T-helper 17 cell (primary cell): ENCODE measurements at places on chromosomes 3 and 15.

DNA sequence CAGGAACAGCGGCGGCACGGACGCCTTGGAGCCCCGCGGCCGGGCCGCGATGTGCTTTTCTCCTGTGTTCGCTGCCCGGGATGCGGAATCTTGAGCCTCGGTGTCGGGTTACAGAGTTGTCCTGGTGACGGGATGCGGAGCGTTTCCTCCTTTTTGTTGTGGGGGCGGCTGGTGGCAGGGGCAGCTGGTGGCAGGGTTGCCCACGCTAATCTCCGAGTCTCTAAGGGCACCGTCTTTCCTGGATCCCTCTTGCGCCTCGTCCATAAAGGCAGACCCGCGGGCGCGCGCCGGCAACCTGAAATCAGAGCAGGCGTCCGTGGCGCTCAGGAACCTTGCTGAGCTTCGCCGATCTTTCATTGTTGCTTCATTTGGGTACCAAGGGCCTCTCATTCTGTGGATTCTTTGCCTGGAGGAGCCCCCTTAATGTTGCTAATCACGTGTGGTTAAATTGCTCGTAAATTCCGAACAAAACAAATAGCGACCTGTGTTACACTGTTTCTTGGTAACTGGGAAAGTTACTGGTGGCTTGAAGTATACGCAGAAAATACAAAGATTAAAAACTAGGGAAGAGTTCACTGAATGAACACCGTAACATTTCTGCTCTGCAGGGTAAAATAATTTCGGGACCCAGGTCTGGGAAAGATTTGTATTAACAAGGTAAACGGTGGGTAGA is 844 bp upstream of the PFN2 start:
- DNase-seq, result no peak

- no peak for DNase-seq
Observed at GRCh38 chr3:12924437-12924836, 83.1 kb upstream of the RPL32 start.

GRCh38 chr3:106114848-106115247 is 246.0 kb upstream of the CBLB start:
- no peak for DNase-seq

- DNase-seq, result no peak
Observed at GRCh38 chr3:122770521-122771202, 23.0 kb downstream of the HSPBAP1 start.

DNA sequence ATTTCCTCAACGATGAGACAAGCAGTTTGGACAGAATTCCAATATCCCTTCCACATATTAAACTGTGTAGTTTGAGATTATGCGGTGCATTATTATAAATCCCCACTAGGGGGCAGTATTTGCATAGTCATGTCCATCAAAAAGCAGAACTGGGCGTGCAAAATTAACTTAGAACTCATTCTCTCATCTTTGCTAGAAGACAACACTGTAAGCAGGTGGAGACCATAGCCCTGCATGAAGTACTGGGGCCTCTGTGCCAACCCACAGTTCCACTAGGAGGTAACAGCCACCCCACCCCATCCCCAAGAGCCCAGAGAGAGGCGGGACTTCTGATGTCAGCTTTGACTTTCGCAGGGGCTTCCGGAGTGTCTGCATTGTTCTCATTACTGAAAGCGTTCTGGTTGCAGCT is 106.6 kb upstream of the TMC3 start:
- no peak for DNase-seq

DNA sequence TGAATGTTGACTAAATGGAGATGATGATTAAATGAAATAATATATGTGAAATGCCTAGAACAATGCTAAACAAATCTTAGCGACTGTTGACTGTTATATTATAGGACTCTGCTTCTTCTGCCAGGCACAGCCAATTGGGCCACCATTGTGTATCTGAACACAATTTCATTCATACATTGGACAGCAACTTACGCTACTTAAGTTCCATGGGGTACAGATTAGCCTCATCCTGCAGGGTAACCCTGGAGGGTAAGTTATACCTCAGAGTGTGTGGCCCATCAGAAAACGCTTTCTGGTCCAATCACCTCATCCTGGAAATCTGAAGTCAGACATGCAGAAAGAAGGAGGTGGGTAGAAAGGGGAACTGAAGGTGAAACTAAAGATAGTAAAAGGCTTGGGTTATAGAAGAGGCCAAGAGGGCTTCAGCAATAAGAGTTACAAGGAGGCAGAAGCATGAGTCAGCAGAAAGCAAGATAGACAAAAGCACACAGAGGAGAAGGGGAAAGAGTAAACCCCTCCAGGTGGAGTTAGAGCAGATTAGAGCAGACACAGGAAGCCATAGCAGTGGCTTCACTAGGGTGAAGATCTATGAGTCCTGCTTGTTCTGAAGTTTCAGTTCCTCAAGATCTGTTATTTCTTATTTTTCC is 119.3 kb upstream of the SLC24A5 start:
- DNase-seq, result no peak

- no peak for DNase-seq
Observed at GRCh38 chr3:159332535-159333099, 530.8 kb downstream of the MFSD1 start.

GRCh38 chr3:19527746-19528145 is 379.4 kb downstream of the KCNH8 start:
- no peak for DNase-seq

GRCh38 chr15:38672814-38673670 is 108.4 kb upstream of the RASGRP1 start:
- DNase-seq, result no peak

DNA sequence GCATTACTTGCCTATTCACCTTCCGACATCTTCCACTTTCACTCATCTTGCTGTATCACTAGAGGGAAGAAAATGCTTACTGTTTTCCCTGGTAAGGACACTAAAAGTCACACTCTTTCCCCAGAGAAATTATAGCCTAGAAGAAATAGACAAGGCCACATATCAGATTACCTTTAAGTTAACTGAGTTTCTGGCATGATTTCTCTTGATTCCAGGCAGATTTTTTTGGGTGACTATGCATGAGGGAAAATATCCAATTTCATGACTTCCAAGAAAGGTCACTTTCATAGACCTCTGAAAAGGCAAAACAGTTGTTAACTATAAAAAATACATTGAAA is 30.3 kb downstream of the TCF12 start:
- no peak for DNase-seq

DNA sequence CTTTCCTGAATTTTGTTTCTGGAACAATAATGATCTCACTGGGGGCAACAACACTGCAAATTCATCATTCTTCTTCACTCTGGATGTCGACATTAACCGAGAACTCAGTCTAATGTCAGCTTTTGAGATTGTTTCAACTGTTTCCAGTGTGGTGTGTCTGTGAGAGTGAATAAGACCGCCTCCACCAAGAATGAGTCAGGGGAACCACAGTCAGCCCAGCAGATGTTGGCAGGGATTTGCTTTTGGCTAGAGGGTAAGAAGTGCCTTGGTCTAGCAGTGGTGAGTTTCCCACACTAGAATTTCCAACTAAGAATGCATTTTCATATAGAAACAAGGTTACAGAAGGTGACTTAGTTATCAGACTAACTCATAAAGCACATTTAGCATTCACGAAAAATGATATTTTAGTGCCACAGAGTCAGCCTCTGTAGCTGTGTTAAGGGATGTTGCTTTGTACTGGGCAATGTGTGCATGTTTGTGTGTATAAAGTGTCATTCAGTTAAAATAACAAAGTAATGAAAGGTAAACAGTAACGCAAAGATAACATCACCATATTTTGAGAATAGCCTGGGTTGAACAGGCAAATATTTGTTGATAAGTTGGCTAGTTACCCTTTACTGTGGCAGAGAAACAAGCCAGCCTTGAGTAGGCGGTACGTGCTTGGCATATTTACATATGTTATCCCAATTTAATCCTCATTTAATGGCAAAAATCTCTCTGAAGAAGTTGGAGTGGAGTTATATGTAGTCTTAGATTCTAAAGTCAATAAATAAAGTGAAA is 33.8 kb downstream of the DRD3 start:
- DNase-seq, result no peak

GRCh38 chr3:56612146-56612545 is 55.2 kb downstream of the CCDC66 start:
- no peak for DNase-seq

- no peak for DNase-seq
Observed at GRCh38 chr3:158355623-158356588, 215.1 kb upstream of the MLF1 start.

GRCh38 chr3:163490119-163490518 is 1588.2 kb downstream of the SI start:
- DNase-seq, result no peak

- DNase-seq, result no peak
Observed at GRCh38 chr3:33746416-33747116, 28.5 kb upstream of the CLASP2 start.

- DNase-seq, result no peak
Observed at GRCh38 chr3:129399895-129400357, 28.5 kb downstream of the EFCAB12 start.

DNA sequence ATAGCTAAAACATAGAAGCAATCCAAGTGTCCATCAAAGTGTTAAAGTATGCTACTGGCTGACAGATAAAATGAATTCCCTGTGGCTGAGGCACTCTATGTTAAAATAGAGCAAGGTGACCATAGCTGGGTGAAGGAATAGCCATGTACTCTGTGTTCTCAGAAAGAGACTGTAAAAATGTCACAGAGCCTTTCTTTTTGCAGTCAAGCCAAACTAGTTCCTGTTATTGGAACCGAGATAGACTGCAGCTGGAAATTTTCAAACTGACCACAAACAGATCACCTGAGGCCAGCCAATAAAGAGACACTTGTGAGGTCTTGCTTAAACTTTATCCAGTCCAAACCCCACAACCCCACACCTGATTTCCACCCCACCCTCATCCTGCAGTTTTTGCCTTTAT is 422.8 kb upstream of the NAALADL2 start:
- DNase-seq, result no peak

DNA sequence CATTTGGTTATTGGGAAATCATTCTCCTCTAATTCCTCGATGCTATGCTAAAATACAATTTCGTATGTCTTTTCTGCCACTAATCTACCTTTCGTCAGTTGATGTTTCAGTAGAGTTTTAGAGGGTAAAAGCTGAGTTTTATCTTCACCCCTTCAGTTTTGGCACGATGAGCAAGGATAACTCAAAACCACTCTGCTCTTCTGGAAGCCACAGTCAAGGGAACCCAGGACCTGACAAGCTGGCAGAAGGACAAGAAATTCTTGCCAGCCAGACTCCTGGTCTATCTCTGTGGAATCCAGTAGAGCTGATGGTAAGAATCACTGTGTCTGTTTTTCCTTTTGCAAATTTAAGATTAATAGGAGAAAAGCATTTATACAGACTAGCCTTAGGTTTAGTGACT is 414.4 kb upstream of the LRRC3B start:
- no peak for DNase-seq

DNA sequence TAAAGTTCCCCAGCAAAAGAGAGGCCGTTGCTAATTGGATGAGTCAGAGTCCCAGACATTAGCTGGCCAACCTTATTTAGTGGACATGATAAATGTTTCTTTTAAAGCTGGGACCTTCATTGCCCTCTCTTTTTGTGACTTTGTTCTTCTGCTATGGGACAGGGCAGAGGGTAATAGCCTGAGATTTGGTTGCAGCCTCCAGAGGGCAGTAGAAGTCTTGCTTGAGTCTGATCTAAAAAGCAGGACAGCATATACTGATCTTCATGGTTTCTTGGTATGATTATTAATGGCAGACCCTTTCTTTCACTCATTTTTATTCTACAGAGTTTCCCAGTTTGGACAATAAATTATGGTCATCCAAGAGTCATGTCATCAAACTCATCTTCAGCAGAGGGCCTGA is 25.1 kb upstream of the ZKSCAN7 start:
- DNase-seq, result no peak

DNA sequence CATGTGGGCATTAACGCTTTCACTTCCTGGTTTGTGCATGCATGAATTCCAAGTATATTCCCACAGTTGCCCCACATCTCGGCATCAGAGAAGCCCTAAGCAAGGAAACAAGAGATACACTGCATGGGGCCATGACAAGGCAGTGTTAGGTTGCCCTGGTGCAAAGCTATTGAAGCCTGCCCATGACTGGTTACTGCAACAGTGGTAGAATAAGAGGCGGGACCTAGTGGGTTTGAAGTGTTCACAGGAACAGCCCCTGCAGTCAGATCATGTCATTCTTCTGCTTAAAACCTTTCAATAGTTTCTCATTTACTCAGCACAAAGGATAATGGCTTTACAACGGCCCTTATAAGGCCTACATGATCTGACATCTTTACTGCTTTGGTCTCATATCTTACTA is 80.9 kb upstream of the TOPAZ1 start:
- no peak for DNase-seq

DNA sequence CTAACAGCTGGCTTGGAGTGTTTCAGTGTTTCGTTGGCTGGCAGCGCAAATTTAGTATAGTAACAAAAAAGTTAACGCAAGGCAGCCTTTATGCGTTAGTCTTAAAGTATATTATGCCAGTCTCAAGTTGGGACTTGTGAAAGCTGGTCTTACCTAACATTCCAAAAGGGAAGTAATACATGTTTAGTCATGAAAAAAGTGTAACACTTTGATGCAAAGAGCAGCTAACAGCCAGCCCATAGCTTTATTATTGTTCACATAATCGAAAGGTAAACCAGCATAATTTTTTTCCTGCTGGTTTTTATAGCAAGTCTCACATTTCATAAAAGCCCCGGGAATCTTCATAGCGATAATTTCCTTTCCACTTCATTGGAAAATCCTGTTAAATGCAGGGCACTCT is 2.4 kb upstream of the GPR87 start:
- DNase-seq, result no peak

DNA sequence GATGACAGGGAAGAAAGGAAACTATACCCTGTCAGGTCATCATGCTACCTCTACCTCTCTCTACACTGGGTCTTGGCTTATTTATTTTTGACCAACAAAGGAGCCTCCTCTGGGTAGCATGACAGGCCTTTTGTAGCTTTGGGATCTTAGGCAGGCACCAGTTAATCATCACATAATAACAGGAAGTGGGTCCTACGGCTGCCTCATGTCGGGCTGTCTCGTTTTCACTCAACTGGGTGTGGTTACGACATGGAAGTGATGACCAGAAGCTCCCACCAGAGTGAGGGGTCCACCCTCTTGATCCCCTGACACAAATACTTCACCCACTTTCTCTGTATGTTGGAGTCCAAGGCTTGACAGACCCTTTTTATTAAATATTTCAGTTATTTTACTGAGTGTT is 105.3 kb downstream of the CD47 start:
- no peak for DNase-seq

GRCh38 chr3:14552041-14552648 is 12.0 kb upstream of the GRIP2 start:
- DNase-seq, result no peak

DNA sequence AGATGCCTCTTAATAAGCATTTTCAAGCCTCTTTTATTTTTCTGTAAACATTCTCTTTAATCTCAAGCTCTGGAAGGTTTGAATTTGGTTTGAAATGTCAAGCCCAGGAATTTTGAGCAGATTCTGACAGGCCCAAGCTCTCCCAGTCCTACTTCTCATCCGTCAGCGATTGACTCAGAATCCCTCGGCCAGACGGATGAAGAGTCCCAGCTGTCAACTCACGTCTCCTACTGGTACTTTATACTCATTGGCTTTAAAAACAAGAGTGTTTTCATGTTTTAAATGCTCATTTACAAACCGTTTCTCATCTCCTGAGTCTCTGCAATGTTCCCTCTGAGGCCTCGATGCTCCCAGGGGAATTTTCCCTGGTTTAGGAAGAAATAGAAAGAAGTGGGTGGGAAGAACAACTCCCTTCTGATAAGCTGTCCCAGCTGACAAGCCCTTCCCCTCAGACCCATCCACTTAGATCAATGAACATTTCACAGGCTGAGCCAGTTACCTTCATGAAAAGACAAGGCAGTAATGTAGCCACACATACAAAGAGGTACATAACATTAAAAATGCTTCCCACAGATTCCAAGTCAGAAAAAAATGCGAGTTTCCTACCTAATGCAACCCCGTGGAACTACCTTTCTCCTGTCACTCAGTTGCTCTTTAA is 478.2 kb upstream of the DPH6 start:
- DNase-seq, result no peak

GRCh38 chr3:141853629-141854168 is 22.7 kb upstream of the ATP1B3 start:
- DNase-seq, result no peak
